ENCODE measurements at places on chromosomes 12 and 14. TPM values are rescaled to one million over a fixed set of nuclear protein-coding genes. Genes with fewer than 3 reads are reported as not detected.

DNA sequence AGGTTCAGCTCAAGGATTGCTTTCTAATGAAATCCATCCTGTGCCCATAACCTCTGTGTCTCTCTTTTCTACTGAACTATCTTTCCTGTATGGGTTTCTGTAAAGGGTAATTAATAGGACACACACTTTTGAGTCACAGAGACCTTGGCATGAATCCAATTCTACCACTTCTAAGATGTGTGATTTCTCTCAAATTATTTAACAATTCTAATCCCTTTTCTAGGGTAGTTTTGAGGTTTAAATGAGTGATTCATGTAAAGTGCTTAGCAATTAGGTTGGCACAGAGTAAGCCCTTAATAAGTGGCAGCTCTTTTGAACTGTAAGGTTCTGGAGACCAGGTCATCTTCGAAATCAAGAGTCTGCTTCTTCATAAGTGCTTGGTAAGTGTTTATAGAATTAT lies 202.7 kb downstream of the RASSF9 start:
- no peaks in the 10 kb centered on the region for H3K36me3 ChIP-seq
- DNase-seq, result no peak
- H3K27me3 ChIP-seq, result no peaks in the 10 kb centered on the region
- no peaks in the 10 kb centered on the region for H3K4me1 ChIP-seq
- no peak overlapping the region for H3K27ac ChIP-seq

GRCh38 chr12:52321418-52321817 lies 220 bp upstream of the KRT83 start:
- H3K36me3 ChIP-seq, result no peaks in the 10 kb centered on the region
- no peak for DNase-seq
- H3K27ac ChIP-seq, result no peak overlapping the region
- no peak overlapping the region for H3K4me3 ChIP-seq
- peaks cover 8% of the 10 kb centered on the region for H3K4me1 ChIP-seq
- H3K27me3 ChIP-seq, result no peaks in the 10 kb centered on the region

GRCh38 chr12:104763168-104763805 lies 194.8 kb downstream of the SLC41A2 start:
- DNase-seq, result no peak
- H3K36me3 ChIP-seq, result no peaks in the 10 kb centered on the region
- H3K4me1 ChIP-seq, result no peaks in the 10 kb centered on the region
- peaks cover 26% of the 10 kb centered on the region for H3K27me3 ChIP-seq
- no peak overlapping the region for H3K4me3 ChIP-seq

DNA sequence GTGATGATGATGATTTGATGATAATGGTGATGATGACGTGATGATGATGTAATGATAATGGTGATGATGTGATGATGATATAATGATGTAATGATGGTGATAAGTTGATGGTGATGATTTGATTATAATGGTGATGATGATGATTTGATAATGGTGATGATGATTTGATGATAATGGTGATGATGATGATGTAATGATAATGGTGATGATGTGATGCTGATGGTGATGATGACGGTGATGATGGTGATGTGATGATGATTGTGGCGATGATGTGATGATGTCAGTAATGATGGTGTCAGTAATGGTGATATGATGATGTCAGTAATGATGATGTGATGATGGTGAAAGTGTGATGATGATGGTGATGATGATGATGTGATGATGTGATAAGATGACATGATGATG lies 613.4 kb downstream of the AACS start:
- H3K4me3 ChIP-seq, result no peak overlapping the region
- peaks cover 8% of the 10 kb centered on the region for H3K27me3 ChIP-seq
- H3K4me1 ChIP-seq, result no peaks in the 10 kb centered on the region
- no peak overlapping the region for H3K27ac ChIP-seq
- H3K36me3 ChIP-seq, result no peaks in the 10 kb centered on the region

DNA sequence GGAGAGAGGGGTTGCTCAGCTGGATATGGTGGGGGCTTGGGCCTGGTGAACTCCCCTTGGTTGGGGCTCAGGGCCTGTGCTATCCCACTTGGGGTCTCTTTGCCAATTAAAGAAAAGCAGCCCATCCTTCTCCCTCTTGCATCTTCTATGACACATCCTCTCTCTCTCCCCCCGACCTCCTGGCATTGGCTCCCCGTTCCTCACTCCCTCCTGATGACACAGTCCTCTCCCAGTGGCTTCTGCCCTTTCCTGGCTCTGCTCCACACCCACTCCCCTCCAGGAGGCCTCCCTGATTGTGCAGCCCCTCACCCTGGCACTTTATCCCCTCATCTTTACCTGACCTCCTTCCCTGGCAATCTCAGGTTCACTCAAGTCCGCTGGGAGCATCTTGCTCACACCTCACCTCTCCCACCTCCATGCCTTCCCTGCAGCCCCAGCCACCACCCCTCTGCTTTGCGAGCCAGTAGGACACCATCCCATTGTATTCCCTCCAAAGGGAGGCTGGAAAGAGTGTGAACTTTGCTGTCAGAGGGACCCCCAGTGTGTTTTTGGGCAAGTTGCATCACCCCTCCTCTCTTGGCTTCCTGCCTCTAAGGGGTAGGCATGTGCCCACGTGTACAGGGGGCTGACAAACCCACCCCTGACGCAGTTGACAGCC lies 10.7 kb downstream of the KRT80 start:
- H3K36me3 ChIP-seq, result peaks cover 62% of the 10 kb centered on the region
- no peak overlapping the region for H3K4me3 ChIP-seq
- peaks cover 18% of the 10 kb centered on the region for H3K4me1 ChIP-seq
- DNase-seq, result no peak

- no peak overlapping the region for H3K27ac ChIP-seq
- DNase-seq, result no peak
- H3K4me3 ChIP-seq, result no peak overlapping the region
Observed at GRCh38 chr12:106917503-106917902, 38.2 kb upstream of the TMEM263 start.

DNA sequence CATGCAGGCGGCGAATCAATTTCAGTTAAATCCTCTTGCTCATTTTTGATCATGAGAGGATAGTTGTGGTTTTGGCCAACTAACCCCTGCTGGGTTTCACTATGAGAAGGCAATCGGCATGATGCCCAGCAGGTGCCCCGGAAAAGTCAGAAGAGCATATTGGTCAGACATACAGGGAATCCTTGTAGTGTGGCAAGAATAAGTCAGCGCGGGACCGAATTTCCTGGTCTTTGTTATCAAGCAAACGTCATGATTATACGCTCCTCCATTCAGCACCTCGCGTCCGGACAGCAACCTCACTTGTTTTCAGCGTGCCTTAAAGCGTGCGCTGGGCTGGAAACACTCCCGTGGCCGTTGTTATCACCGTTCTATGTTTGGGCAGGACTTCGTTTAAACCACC lies 1.8 kb downstream of the TBC1D30 start:
- H3K36me3 ChIP-seq, result peaks cover 11% of the 10 kb centered on the region
- H3K27ac ChIP-seq, result no peak overlapping the region
- peaks cover 25% of the 10 kb centered on the region for H3K27me3 ChIP-seq

The SIX1 gene
- total RNA-seq, result 6.7 TPM

DNA sequence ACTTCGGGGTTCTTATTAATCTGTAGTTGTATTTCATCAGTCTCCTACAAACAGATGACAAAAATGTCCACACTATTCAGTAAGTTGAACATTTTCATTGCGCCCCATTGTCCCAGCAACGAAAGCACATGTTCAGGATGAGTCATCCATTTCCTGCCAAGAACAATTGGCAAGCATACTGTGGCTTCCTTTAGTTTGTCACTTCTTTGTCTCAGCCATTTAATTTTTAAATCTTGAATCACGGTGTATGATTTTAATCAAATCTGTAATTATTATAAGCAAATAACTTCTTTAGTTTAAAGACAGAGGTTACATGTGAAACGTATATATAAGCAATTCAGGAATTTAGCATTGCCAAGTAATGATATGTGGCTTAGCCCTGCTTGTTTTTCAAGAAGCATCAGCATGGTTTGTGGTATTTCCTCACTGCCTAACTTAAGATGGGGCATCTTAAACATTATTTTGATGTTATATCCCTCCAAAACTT lies 211.3 kb upstream of the KRR1 start:
- peak overlapping the region; percentile 94 for H3K27ac ChIP-seq
- H3K4me1 ChIP-seq, result peaks cover 64% of the 10 kb centered on the region
- peaks cover 15% of the 10 kb centered on the region for H3K36me3 ChIP-seq
- peak overlapping the region; percentile 3 for H3K4me3 ChIP-seq
- no peaks in the 10 kb centered on the region for H3K27me3 ChIP-seq
- peak; percentile 48 for DNase-seq

DNA sequence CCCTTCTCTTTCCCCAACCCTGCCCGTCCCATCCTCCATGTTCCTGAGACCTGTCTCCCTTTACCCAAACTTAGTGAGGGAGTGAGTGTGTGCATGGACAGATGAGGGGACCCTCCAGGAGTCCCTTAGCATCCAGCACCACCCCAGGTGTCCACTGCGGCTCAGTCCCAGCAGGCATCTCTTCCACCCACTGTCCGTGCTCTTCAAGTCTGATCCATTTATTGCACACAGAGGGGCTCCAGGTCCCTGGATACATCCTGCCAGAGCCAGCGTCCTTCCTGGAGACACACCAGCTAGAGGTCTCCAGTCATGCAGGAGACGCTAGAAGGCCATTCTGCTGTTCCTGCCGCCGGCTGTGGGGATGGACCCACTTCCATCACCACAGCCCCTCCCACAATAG lies 239.2 kb downstream of the ADGRD1 start:
- peaks cover 45% of the 10 kb centered on the region for H3K27me3 ChIP-seq
- H3K27ac ChIP-seq, result no peak overlapping the region
- DNase-seq, result no peak
- H3K4me3 ChIP-seq, result no peak overlapping the region

The SLC35F4 gene
- total RNA-seq, result not detected

DNA sequence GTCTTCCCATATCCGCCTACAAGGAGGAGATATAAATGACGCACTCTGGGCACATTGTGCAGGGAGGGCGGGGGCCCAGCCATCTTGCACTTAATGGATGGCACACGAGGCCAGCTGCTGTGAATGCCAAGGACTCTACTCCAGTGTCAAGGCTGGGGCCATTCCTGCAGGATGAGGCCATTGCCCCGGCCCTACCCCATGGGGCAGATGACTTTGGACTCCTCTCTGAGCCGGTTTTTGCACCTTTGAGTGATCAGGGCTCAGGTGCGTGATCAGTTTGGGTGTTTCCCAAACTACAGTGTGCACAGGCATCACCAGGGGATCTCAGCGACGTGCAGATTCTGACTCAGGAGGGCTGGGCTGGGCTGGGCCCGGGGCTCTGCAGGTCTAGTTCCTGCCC lies 16.1 kb downstream of the MMAB start:
- no peak overlapping the region for H3K4me3 ChIP-seq
- no peaks in the 10 kb centered on the region for H3K4me1 ChIP-seq
- H3K27me3 ChIP-seq, result peaks cover 25% of the 10 kb centered on the region

The ABCC9 gene
- not detected for total RNA-seq

- H3K4me1 ChIP-seq, result no peaks in the 10 kb centered on the region
- no peak overlapping the region for H3K27ac ChIP-seq
- no peak for DNase-seq
- H3K36me3 ChIP-seq, result no peaks in the 10 kb centered on the region
- H3K27me3 ChIP-seq, result no peaks in the 10 kb centered on the region
Observed at GRCh38 chr12:25107920-25108319, 87.0 kb downstream of the DNAI7 start.

DNA sequence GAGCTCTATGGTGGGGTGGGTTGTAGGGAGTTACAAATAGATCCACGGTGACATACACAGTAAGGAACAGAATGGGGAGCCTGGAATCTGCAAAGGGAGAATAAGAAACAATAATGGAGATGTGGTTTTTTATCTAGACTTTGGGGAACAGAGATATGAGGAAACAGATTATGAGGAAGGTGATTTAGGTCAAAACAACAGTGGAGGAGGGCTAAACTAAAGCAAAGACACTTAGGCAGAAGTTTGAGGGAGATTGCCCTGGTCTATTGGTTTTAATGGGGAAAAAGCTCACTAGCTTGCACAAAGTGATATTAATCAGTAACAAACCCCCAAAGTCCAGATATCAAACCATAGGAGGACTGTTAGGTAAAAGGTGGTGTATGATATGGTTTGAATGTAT lies 144.5 kb upstream of the DYRK2 start:
- H3K27ac ChIP-seq, result peak overlapping the region; percentile 2
- H3K4me3 ChIP-seq, result no peak overlapping the region
- peaks cover 6% of the 10 kb centered on the region for H3K36me3 ChIP-seq
- H3K27me3 ChIP-seq, result no peaks in the 10 kb centered on the region
- H3K4me1 ChIP-seq, result peaks cover 39% of the 10 kb centered on the region

The ADCY4 gene
- total RNA-seq, result 3.4 TPM

The ALG10B gene
- total RNA-seq, result 11.2 TPM

DNA sequence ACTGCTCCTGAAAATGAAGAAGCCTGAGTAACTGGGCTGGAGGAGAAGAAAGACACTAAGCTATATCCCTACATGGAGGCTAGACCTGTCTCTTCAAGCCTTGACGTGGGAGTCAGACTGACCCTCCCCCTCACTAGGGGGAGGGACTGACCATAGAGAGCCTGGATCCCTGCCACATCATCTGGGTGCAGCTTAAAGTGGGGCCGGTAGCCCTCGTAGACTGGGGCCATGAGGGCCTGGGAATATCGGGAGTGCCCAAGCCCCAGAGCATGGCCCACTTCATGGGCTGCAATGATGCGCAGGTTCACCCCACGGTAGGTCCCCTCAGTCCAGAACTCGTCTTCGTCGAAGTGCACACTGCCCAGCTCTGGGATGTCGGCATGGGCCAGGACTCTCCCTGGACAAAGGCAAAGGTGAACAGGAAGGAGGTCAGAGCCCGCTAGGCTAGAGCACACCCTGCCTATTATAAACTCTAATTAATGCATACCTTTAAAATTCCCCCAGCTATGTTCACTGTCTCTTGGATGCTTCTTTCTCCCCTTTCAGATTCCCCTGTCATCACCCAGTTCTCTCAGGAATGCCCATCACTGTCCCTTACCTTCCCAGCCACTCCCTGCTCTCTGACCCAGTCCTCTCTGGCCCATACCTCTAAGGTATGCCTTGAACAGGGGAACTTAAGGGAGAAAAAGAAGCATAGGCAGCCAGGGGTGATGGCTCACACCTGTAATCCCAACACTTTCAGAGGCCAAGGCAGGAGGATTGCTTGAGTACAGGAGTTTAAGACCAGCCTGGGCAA lies 3.2 kb downstream of the MMP19 start:
- peaks cover 26% of the 10 kb centered on the region for H3K27me3 ChIP-seq
- DNase-seq, result no peak
- no peaks in the 10 kb centered on the region for H3K36me3 ChIP-seq
- H3K4me1 ChIP-seq, result peaks cover 7% of the 10 kb centered on the region
- H3K4me3 ChIP-seq, result no peak overlapping the region

- H3K4me3 ChIP-seq, result no peak overlapping the region
- no peaks in the 10 kb centered on the region for H3K4me1 ChIP-seq
- H3K27me3 ChIP-seq, result no peaks in the 10 kb centered on the region
- H3K36me3 ChIP-seq, result peaks cover 4% of the 10 kb centered on the region
Observed at GRCh38 chr14:72692696-72693095, 201.2 kb downstream of the DPF3 start.

DNA sequence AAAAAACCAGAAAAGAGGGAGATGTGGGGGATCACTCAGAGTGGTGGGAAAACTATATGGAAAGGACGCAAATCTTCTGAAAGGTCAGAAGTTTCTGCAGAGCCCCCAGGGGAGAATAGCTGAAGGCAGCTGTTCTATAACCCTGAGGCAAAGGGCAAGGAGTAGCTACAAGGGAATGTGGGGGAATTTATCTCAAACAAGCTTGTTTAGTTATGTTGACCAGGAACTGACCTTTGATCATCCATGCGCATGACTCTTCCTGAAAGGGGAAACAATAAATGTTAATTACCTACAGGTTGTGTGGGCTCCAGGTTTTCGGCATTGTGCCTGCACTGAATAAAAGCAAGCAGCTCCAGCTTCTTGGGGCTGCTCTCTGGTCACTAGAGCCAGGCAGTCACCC lies 968.5 kb downstream of the AACS start:
- H3K27me3 ChIP-seq, result no peaks in the 10 kb centered on the region
- H3K4me1 ChIP-seq, result peaks cover 61% of the 10 kb centered on the region
- peaks cover 32% of the 10 kb centered on the region for H3K36me3 ChIP-seq

Data from Calu3 (cell line).